Activated CD4-positive, alpha-beta T cell treated with anti-CD3 and anti-CD28 coated beads, Interleukin-2, amount 50 U/mL, for 1 hour (primary cell): ENCODE measurements at places on chromosomes 3 and 15.

DNA sequence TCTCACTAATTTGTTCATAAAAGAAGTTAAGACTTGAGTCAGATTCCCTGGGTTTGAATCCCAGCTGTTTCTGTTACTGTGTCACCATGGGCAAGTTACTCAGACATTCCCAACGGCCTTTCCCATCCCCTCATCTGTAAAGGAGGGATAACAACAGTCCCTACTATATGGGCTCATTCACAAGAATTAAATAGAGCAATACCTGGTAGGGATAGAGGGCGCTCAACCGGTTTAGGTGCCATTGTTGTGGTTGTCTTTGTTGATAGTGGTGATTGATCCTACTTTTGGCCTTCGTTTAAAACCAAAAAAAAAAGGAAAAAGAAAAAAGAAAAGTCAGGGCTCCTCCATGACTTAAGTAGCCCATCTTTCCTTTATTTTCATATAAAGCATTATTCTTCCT is 563.1 kb downstream of the GRM7 start:
- no peak for DNase-seq

GRCh38 chr15:61038387-61038786 is 190.7 kb downstream of the RORA start:
- DNase-seq = no peak

- no peak for DNase-seq
These were observed 21.7 kb downstream of the RAB8B start for GRCh38 chr15:63211092-63211490.

DNA sequence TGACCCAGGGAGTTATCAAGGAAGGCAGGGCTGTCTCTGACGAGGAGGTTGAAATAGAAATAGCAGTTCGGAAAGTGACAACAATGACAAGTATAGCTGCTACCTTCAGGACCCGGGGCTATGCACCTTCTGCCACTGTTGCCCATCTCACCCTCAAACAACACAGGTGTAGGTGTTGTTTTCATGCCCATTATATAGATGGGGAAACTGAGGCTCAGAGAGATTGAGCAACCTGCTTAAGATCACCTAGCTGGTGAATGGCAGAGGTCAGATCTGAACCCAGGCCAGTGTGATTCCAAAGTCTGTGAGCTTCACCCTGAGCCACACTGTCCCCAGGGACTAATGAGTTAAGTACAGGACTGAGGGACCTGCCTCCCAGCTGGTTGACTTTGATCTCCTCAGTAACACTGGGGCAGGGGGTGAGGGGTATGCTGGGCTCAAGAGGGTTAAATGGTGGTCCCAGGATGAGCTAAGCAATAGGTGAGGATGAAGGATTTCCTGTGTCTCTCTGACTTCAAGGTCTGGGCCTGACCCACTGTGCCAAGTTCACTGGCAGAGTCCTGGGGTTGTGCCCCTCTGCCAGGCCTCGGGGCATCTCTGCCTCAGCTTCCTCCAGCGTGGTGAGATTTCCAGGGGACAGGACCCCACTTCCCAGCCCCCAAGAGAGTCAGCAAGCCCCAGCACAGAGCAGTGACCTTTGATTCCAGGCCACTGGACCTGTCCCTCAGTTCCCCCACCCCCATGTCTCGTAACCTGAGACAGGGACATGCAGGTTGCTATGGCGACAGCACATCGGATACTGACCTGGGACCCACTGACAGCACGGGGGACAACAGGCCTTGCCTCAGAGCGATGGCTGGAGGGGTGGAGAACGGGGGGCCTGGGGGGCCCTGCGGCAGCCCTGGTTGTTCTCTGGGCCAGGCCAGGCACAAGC is 35.0 kb downstream of the ATP2B2 start:
- no peak for DNase-seq

DNA sequence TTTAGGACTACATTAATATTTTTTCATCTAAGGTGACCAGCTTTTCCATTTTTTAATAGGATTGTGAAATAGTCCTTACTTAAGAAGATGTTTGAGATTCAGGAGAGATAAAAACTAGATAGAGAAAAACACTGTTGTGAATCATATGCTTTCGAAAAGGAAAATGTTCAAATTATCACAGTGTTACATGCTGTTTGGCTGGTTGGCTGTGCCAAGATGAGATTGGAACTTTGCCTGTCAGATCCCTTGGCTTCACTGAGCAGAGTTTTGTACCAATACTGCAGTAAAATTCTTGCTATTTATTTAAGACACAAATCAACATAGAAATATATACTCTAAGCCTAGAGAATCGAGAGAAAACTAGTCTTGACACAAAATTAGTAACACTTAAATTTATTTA is 117.2 kb downstream of the OXSM start:
- DNase-seq = no peak

GRCh38 chr15:39400821-39401550 is 179.9 kb upstream of the THBS1 start:
- DNase-seq = no peak

- DNase-seq = no peak
These were observed 81.0 kb downstream of the CLDN11 start for GRCh38 chr3:170499562-170500156.

- no peak for DNase-seq
These were observed 22.9 kb downstream of the MYLK start for GRCh38 chr3:123861081-123861836.

DNA sequence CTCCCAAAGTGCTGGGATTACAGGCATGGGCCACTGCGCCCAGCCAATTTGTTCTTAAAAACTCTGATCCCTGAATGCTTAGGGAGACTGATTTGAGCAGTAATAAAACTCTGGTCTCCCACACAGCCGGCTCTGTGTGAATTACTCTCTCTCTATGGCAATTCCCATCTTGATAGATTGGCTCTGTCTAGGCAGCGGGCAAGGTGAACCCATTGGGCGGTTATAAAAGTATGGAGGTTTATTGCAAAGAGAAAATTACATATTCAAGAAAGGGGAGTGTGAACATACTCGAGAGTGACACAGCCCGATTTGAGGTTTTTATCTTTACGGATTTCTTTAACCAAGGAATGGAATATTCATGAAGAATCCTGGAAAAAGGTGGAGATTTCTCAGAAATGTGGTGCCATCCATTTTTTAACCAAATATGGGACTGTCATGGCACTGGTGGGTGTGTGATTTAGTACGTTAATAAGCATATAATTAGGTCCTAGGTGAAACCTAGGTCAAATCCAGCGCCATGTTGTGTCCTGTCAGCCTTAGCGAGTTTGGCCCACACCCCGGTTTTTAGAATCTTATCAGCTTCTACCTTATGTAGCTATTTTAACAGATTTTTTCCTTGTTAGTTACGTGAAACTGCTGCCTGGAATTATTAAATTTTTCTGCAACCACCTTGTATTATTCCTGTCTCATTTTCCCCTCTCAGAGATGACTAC is 7.2 kb upstream of the GMPS start:
- no peak for DNase-seq

GRCh38 chr15:27993996-27994780 is 104.9 kb downstream of the OCA2 start:
- no peak for DNase-seq

- DNase-seq = no peak
These were observed 14.6 kb downstream of the HDAC11 start for GRCh38 chr3:13494463-13495350.

DNA sequence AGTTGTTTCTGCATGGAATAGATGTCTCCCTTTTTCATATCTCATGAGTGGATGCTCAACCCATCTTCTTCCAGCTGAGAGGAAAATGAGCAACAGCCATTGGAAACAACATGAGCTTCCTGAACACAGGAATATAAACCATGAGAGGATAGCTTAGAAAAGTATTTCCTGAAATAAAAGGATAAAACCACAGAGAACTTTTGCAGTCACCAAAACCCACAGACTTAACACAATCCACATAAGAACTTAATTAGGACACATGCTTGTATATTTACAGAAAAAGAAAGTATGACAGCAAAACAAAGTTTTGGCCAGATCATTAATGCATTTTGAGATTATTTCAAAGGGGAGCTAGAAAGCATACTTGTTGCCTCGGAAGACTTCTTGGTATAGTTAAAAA is 180.5 kb upstream of the RASGRP1 start:
- no peak for DNase-seq

GRCh38 chr3:51539291-51539941 is 897 bp downstream of the RAD54L2 start:
- peak; percentile 8 for DNase-seq

DNA sequence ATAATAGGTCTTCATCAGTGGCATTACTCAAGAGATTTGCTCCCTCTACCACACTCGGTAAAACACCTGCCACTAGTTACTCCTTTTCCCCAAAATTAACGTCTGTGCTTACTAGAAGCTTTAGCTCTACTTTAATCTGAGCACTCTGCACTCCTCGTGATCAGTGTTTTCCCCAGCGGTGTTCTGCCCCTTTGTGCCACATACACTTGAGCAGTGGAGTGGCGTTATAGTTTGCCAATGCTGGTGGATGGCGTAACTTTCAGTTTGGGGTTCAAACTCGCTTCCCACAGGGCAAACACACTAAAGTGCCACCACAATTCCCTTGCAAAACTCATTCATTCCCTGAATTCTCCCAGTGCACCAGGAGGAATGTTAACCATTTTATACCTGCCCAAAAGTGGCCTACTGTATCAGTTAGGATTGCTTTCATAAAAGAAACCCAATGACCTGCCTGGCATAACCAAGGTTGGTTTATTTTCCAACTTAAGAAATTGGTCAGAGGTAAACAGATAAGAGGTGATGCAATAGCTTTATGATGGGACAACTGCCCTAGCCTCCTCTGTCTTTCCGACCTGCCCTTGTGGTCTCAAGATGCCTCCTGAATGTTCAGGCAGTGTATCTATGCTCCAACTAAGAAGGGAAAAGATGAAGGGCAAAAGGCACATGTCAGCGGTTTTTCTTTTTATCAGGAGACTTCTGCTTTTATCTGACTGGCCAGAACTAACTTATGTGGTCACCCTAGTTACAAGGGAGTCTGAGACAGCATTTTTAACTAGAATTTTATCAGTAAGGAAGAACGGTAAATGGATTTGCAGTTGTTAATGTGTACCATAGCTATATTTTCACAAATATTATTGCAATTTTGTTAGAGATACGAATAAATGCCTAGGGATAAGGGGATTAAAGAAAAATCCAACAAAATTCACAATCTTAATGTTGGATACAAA is 83.9 kb downstream of the FSIP1 start:
- no peak for DNase-seq

DNA sequence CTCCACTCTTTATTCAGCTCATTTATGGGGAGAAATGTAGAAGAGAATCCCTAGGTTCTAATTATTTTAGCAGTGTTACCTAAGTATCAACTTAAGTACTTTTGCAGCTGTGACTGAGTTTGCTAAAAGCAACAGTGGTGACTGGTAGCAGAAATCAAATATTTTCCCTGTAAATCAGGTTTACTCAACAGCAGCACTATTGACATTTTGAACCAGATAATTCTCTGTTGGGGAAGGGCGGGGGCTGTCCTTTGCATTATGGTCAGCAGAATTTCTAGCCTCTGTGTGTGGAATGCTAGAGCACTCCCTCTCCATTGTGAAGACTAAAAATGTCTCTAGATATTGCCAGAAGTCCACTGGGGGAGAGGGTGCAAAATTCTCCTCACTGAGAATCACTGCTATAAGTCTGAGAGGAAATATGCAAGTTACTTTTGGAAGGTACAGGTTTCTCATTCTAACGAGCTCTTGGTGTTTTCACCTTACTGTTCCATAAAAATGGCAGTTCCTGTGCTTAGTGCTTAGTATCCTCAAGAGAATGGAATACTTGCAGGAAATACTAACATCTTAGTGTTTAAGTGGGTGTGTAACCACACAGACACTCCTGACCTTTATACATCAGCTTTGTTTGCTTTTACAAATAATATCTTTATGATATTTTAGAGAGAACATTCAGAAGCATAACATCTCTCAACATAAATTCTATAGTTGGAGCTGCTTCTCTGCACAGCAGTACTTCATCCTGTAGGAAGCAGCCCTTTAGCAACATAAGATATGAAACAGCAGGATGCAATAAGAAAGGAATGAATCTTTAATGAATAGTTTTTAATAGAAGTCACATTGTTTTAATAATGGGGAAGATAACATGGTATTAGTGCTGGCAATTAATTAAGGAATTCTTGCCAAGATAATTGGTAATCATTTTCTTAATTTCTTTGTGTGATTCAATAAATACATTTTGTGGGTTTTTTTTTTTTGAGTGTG is 246.5 kb upstream of the GOLIM4 start:
- DNase-seq = no peak

- DNase-seq = peak; percentile 65
These were observed 2.2 kb downstream of the FOXB1 start for GRCh38 chr15:60006203-60006862.

DNA sequence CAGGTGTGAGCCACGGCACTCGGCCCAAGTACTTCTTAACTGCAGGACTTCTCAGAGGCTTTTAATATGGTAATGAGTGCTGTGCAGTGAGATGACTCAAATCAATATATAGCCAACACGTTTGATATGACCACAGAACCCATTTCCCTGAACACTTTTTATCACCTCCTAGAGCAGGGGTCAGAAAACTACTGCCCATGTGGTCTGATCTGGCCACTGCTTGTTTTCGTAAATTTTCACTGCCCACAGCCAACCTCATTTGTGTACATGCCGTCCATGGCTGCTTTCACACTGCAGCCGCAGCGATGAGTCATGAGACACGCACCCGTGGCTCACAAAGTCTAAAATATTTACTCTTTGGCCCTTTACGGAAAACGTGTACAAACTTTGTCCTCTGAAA is 179.2 kb downstream of the RORA start:
- DNase-seq = no peak

- no peak for DNase-seq
These were observed 23.5 kb upstream of the RFTN1 start for GRCh38 chr3:16536996-16537395.

- DNase-seq = no peak
These were observed 408.9 kb upstream of the THBS1 start for GRCh38 chr15:39171944-39172368.

- DNase-seq = no peak
These were observed 28.6 kb downstream of the PRR23E start for GRCh38 chr3:127221446-127222035.

DNA sequence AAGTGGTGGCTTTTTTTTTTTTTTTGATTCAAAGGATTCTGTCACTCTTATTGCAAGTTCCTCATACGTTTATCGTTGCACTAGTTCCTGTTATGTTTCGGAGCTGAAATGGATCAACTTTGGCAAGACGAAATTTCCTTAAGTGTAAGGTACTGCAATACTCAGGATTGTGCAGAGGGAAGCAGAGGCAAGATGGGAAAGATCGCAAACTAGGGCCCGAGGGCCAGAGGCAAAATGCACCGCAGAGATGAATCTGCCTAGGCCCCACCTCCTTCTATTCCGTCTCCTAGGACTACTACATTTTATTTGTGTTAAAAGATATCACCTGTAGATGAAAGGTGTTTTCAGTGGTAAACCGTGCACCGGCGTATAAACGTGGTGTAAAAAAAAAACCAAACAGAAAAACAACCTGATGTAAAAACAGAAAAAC is 331 bp downstream of the RNU6-1 start:
- DNase-seq = no peak

GRCh38 chr3:42224658-42225421 is 41.1 kb downstream of the CCK start:
- DNase-seq = no peak

- no peak for DNase-seq
These were observed 148.9 kb upstream of the IL12A start for GRCh38 chr3:159839561-159840379.
